Large intestine (tissue), 12 donors: ENCODE measurements at places on chromosomes 7 and 10. TPM values are rescaled to one million over a fixed set of nuclear protein-coding genes. Genes with fewer than 3 reads are reported as not detected.

Gene LIPM
- 0.04 TPM for polyA plus RNA-seq

Gene ZNF467
- 6.0 TPM for polyA plus RNA-seq

Gene WNT8B
- polyA plus RNA-seq: 0.09 TPM

Gene NODAL
- 0.33 TPM for polyA plus RNA-seq

Gene SEMA3E
- polyA plus RNA-seq: 0.82 TPM

Gene LYZL1
- polyA plus RNA-seq: not detected

Gene C1GALT1
- polyA plus RNA-seq: 54.7 TPM

Gene CSTF2T
- 24.4 TPM for polyA plus RNA-seq

Gene PTTG1IP2
- not detected for polyA plus RNA-seq

Gene INA
- 16.9 TPM for polyA plus RNA-seq

Gene EPO
- polyA plus RNA-seq: 0.19 TPM

Gene SYT15B
- 1.5 TPM for polyA plus RNA-seq

Gene CYP2W1
- polyA plus RNA-seq: 598 TPM

Gene CUBN
- 73.9 TPM for polyA plus RNA-seq

Gene TMEM26
- 5.0 TPM for polyA plus RNA-seq

Gene DKK1
- 2.7 TPM for polyA plus RNA-seq

Gene TLL2
- polyA plus RNA-seq: 0.99 TPM
